ENCODE measurements at places on chromosomes 7 and 10. TPM values are rescaled to one million over a fixed set of nuclear protein-coding genes. Genes with fewer than 3 reads are reported as not detected.

GRCh38 chr7:96578606-96579005, 131.0 kb downstream of the SEM1 start:
- no peak for DNase-seq

DNA sequence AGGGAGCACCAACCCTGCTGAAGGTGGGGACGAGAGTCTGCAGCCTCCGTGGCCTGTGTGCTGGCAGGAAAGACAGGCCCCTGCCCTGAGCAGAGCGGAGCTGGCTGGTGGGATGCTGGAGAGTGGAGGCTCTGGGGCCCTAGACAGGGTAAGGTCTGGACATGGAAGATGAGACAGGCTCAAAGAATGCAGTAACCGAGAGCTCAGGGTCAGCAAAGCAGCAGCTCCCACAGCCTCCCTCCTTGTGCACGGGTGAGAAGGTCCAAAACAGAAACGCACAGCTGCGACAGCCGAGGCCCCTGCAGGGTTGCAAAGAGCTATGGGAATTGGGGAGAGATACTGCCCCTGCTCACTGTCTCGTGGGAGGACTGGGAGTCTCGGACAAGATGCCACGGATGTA, 80.5 kb downstream of the TNS3 start:
- DNase-seq, result no peak

- DNase-seq, result no peak
Measured at GRCh38 chr7:147567043-147567442, 1023.5 kb upstream of the C7orf33 start.

- DNase-seq, result no peak
Measured at GRCh38 chr10:132519382-132520176, 18.0 kb upstream of the INPP5A start.

DNA sequence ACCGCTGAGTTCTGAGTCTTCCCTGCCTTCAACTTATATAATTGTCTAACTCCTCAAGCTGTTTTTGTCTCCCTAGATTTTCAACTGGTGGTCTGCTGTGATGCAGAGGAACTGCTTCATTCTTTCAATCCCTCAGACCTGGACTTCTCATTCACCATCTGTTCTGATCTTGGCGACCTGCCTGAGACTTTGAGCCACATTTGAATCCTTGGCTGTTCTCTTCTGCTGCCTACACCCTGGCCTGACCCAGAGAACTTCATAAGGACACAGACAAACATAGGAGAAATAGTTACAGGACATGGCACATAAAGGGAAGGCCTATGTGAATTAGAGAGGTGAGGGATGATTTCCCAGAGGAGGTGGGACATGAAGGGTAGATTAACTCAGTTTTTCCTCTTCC, 326.7 kb downstream of the PTEN start:
- DNase-seq, result no peak

- no peak for DNase-seq
Measured at GRCh38 chr10:5467207-5467535, 32.2 kb downstream of the CALML5 start.

DNA sequence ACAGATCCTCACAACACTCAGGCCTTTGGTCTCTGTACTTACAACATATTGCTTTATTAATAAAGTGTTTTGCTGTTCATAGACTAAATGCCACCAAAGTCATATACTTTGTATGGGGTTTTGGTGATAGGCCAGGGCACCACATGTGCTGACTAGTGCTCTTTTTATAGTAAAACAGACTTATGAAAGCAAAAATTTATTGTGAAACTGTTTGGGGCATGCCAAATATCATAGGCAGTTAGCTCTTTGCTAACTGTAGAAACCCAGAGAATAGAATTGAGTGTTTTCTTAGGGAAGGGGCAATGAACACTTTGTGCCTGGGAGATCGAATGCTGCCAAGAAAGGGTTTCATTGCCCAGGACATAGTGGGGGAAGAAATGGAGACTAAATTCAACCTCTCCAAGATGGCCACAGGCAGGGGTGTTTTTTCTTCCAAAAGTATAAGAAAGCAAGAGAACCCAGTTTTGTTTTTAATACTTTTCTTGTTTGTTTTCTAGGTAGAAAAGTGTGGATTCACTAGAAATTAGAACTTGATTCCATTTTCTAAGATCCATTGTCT, 142.7 kb downstream of the TRIL start:
- no peak for DNase-seq

DNA sequence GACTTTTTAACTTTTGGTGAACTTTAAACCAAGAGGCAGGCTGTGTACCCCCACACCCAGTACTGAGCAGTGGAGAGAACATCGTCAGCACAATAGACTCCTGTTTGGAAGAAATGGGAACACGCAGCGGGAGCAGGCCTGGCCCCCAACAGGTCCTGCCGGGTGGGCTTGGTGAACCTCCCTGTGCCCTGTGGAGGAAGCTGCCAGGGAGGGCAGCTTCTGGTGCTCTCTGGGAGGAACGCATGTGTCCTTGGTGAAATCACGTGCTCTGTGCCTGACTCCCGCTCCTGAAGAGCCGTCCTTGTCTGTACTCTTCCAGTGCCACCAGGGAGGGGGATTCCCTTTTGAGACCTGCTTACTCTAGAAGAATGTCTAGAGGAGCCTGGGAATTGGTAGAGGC, 31.6 kb downstream of the CHAT start:
- no peak for DNase-seq

DNA sequence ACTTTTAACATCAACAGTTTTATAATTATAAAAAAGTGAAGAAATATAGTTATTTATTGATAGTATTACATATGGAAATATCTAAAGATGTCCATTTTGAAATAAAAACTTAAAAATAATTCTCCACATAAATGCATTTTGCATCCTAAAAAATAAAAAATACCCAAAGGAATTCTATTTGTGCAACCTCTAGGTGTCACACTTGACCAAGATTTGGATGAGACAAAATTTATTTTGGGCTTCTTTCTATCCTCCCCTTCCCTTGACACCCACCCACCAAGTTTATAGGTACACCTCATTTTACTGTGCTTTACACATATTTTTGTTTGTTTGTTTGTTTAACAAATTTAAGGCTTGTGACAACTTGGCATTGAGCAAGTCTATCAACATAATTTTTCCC, 3.3 kb upstream of the THSD7A start:
- no peak for DNase-seq

DNA sequence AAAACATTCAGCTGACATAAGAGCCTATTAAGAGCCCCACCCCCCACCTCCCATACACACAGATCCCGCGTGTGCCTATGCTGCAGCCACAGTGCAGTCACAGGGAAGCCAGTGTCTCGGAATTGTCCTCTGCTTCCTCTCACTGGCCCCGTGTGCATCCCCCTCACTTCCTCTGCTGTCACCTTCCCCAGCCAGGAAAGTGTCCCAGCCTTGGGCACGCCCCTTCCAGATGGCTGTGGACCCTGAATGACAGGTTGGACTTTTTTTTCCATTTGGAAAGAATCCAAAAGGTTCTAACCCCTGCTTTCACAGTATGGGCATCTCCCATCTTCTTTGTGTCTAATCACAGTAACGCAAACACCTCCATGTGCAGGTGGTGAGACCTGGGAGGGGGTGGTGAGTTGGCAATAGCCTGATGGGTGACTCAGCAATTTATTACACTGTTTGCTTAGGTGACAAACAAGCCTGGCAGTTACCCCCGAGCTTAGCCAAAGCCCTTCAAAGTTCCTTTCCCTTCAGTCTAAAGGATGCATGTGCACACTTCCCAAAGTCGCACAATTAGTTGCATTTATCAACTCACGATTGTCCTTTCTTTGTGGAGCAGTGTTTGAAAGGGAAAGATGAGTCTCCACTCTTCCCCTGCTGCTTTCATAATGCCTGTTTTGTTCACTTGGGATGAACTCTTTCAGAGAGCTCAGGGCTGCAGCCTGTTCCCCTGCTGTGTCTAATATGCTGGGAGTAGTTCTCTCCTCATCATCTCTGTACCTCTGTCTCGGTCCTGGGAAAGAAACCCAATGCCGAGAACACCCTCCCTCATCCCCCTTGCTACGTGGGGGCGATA, 67.5 kb upstream of the EFCAB10 start:
- DNase-seq, result no peak

- no peak for DNase-seq
Measured at GRCh38 chr7:1065585-1066241, 21.4 kb downstream of the GPR146 start.

DNA sequence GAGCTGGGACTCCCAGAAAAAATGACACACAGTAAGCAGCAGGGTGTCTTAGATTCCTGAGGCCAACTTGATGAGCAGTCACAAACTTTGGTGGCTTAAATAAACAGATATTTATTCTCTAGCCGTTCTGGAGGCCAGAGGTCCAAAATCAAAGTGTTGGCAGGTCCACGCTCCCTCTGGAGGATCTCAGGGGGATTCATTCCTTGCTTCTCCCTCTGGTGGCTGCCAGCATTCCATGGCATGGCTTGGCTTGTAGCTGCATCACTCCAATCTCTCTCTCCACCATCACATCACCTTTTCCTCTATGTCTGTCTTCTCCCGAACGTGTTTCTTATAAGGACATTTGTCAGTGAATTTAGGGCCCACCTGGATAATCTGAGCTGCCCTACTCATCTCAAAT, 98.4 kb downstream of the OSBPL3 start:
- DNase-seq, result no peak

DYDC1 gene
- not detected for total RNA-seq

WDR86 gene
- total RNA-seq, result not detected

HOXA7 gene
- total RNA-seq, result 0.13 TPM

All from pulmonary artery endothelial cell (primary cell).